ENCODE measurements at places on chromosomes 7 and 10.

DNA sequence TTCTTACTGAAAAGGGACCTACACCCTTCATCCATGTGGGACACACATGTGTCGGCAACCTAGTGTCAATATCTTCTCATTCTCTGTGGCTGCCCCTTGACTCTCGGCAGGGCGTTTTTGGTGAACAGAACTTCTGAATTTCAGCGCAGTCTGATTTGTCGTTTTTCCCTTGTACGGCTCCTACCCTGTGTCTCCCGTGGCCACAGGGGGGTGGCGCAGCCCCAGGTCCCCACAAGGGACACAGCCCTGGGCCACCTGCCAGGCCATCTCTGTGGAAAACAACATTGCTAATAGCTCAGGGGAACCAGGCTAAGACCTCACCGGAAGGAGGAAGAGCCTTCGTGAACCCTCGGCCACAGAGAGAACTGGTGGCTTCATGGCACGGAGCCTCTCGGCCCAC lies 53.1 kb upstream of the NKX6-2 start:
- DNase-seq: no peak

- DNase-seq: no peak
These were observed 43.7 kb downstream of the ALOX5 start for GRCh38 chr10:45417746-45418145.

DNA sequence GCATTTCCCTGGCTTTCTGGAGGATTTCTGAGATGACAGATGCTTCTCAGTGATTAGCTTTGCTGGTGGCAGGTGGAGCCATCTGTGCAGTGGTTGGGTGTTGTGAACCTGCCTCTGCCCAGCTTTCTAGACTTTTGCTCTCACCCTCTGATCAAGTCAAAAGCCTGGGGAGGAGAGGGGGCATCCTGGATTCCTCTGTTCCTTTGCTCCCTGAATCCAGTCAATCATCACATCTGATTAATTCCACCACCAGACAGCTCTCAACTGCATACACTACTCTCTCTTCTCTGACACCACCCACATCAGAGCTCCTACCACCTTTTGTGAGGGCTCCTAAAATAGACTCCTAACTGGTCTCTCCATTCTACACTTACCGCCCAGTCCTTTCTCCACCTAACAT lies 283.5 kb downstream of the WDR11 start:
- DNase-seq: no peak

- no peak for DNase-seq
These were observed 58.9 kb upstream of the PPP1R9A start for GRCh38 chr7:94848531-94848930.

DNA sequence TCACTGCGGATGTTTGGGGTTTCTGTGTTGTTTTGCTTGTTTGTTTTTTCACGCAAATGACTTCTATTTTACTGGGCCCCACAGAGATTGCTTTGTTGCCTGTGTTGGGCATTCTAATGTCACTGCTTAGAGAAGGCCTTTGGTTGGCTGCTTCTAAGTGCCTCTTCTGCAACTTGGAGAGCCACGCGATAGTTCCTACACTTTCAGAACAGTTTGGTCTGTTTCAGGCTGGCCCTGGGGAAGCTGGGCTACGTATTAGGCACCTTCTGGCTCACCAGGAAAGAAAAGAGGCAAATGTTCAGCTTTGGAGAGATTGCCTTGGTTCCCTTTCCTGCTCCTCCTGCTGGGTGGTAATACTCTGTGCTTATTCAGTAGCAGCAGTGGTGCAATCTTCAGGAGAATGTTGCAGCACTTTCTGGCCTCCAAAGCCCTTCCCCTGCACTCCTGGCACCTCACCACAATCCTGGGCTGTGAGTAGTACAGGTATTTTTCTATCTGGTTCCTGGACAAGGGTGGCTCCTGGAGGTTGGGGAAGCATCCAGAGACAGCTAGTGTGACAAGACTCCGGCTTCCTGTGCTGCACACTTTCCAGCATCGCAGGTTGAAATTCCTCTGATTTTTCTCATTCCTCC lies 1.2 kb downstream of the ANTXRL start:
- no peak for DNase-seq

DNA sequence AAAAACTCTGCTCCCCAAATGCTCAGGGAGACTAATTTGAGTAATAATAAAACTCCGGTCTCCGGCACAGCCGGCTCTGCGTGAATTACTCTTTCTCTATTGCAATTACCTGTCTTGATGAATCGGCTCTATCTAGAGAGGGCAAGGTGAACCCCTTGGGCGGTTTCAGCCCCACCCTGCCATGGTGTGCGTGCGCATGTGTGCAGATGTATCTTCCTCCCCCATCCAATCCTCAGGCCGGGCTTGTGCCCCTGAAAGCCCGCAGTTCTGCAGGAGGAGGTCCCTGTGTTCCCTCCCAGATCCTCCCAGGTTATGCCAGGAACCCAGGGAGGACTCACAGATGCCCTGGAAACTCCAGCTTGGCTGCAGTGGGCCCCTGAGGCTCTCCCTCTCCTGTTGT lies 48.3 kb upstream of the MYL10 start:
- DNase-seq: no peak

Data from activated CD8-positive, alpha-beta memory T cell treated with anti-CD3 and anti-CD28 coated beads for 48 hours (primary cell).